ENCODE measurements at places on chromosomes 13 and 19.

DNA sequence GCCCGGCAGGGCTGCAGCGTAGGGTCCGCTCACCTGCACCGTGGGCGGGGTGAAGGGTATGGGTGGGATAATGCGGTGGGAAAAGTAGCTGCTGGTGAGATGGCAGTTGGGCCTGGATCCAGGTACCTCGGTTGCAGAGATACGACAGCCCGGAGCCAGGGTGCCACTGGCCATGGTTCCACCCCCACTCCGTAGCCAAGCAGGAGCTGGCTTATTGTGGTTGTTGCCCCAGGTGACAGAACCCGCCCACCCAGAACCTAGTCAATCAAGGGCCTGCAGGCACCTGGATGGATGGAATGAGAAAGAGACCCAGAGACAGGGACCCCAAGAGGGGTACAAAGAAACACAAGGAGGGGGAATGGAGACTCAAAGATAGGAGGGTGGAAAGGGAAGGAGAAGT lies 3.5 kb upstream of the LHB start:
- no peak for DNase-seq

DNA sequence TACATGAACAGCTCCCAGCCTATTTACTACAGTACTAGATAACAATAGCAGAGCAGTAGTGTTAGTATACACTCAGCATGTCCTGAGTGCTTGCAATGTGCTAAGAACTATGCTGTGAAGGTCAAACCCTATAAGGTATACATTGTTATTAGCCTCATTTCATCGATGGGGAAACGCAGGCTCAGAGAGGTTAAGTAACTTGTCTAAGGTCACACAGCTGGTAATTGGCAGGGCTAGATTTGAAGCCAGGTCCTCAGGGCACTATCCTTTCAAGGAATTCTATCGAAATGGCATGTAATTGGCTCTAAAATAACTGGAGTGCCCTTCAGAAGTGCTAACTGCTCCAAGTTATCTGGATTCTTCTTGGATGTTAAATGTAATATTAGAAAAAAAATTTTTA lies 295.6 kb downstream of the ZNF536 start:
- DNase-seq: no peak

DNA sequence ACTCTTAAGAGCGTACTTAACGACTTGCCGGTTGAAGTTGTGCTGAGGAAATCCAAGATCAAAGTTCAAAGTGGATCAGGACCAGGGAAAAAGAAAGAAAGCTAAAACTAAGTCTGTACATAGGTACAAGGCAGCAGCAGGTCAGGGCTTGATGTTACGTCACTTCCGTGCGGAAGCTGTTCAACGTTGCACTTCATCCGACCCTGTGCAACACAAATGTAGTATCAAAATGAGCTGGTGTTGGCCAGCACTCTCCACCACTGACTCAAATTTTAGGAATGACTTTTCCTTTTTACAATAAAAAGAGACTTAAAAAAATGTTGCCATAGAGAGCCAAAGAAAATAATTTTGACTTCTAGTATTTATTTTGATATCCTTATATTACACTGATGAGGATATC lies 1315.4 kb downstream of the EFNB2 start:
- DNase-seq: no peak

DNA sequence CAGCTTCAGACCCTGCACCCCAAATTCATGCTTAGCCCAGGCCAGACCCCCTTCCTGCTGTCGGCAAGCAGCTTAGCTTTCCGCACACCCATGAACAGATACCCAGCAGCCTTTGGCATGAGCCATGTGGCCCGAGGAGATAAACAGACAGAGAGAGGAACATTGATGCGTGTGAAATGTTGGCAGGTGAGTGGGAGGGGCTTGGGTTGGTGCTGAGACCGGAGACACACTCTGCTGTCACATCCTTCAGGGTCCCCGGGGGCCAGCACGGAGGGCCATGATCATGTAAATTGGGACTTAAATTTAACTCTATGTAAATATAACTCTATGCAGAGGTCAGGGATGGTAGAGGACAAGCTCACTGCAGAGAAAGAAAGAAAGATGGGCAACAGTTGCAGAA lies 1.5 kb downstream of the CD22 start:
- DNase-seq: no peak

DNA sequence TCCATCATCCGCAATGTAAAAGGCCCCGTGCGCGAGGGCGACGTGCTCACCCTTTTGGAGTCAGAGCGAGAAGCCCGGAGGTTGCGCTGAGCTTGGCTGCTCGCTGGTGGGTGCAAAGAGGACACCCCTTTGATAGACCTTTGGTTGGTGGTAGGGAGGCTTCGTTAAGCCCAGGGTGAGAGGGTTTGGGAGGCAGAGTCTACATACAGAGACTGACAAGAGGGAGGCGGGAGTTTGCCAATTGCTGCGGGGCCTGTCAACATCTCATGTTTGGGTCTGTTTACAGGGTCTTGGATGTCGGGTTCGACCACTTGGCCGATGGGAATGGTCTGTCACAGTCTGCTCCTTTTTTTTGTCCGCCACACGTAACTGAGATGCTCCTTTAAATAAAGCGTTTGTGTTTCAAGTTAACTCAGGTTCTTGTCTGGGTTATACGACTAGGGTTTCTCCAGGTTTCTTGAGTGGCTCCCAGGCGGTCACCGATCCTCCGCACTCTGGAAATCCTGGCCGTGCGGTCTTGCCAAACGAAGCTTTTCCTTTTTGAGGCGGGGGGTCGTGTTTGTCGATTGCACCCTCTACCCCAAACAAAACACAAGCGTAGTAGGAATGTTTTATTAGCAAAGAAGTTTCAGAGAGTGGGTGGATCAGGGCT lies 816 bp downstream of the RPS28 start:
- DNase-seq: no peak

DNA sequence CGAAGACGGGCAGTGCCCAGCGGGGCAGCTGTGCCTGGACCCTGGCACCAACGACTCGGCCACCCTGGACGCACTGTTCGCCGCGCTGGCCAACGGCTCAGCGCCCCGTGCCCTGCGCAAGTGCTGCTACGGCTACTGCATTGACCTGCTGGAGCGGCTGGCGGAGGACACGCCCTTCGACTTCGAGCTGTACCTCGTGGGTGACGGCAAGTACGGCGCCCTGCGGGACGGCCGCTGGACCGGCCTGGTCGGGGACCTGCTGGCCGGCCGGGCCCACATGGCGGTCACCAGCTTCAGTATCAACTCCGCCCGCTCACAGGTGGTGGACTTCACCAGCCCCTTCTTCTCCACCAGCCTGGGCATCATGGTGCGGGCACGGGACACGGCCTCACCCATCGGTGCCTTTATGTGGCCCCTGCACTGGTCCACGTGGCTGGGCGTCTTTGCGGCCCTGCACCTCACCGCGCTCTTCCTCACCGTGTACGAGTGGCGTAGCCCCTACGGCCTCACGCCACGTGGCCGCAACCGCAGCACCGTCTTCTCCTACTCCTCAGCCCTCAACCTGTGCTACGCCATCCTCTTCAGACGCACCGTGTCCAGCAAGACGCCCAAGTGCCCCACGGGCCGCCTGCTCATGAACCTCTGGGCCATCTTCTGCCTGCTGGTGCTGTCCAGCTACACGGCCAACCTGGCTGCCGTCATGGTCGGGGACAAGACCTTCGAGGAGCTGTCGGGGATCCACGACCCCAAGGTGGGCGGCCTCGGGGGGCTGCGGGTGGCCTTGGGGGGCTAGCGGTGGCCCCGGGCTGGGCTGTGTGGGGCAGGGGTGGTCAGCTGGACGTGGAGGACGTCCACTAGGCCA lies 4.8 kb downstream of the GRIN3B start:
- no peak for DNase-seq

- DNase-seq: no peak
Observed at GRCh38 chr13:54445453-54445852, 1416.8 kb downstream of the OLFM4 start.

GRCh38 chr13:95676105-95676761 lies 706 bp upstream of the DNAJC3 start:
- no peak for DNase-seq

- DNase-seq: no peak
Observed at GRCh38 chr19:10352764-10353671, 13.6 kb upstream of the ICAM3 start.

DNA sequence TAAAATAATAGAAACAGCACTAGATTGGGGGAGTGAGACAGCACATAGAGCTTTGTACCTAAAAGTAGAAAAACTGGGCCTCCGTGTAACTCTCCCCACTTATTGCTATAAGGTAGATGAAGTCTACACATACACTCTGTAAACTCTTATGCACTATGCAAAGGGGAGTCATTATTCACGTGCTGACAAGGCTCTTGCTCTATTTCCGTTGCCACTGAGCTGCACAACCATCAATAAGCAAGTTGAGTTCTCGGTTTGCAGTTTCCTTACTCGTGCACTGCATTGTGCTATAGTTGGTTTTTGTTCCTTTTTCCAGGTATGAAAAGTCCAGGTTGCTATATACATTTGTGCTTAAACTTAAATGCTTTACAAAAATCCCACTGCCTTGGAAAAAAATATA lies 294.0 kb upstream of the DACH1 start:
- DNase-seq: no peak

DNA sequence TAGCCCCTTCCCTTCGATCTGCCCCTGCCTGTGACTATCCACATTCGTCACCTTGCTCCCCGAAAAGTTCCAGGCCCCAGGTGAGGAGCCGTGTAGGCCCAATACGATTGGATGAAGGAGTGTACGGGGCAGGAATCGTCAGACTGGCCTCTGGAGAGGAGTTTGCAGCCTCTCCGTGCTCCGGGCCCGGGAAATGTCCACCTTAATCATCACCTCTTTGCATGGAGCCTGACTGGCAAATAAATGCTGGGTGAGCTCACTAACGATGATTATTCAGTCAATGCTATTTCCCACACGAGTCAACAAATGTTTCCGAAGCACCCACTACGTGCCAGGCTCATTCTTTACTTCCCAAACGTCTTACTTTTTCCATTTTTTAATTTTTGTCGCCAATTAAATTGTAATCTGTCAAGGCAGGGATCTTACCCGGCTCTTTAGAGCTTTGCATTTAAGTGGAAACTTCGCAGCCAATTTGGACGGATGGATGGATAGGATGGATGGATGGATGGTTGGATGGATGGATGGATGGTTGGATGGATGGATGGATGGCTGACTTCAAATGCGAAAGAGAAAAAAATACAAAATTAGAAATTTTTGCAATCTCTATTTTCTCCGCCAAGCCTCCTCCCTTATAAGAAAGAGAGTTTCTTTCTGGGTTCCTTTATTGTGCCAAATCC lies 45.8 kb downstream of the TGDS start:
- DNase-seq: no peak

GRCh38 chr19:11693505-11694499 lies 44.9 kb downstream of the ZNF823 start:
- DNase-seq: peak; percentile 76

- no peak for DNase-seq
Observed at GRCh38 chr13:108289819-108290218, 20.3 kb downstream of the TNFSF13B start.

GRCh38 chr13:41641961-41642360 lies 184.6 kb downstream of the RGCC start:
- no peak for DNase-seq

DNA sequence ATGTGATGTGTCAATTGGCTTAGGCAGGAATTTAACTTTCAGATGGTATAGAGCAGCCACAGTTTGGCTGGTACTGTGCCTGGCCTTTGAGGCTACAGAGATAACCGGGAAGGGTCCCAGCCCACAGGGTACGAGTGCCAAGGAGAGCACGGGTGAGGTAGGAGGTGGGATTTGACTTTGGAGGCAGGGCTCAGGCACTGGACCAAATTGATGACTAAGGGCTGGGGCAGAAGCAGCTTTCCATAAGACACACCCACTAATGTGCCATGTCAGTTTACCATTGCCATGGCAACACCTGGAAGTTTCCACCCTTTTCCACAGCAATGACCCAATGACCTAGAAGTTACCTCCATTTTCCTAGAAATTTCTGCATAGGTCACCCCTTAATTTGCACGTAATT lies 466.2 kb downstream of the TSHZ3 start:
- no peak for DNase-seq

- no peak for DNase-seq
Observed at GRCh38 chr19:21698215-21698614, 69.2 kb downstream of the ZNF100 start.

DNA sequence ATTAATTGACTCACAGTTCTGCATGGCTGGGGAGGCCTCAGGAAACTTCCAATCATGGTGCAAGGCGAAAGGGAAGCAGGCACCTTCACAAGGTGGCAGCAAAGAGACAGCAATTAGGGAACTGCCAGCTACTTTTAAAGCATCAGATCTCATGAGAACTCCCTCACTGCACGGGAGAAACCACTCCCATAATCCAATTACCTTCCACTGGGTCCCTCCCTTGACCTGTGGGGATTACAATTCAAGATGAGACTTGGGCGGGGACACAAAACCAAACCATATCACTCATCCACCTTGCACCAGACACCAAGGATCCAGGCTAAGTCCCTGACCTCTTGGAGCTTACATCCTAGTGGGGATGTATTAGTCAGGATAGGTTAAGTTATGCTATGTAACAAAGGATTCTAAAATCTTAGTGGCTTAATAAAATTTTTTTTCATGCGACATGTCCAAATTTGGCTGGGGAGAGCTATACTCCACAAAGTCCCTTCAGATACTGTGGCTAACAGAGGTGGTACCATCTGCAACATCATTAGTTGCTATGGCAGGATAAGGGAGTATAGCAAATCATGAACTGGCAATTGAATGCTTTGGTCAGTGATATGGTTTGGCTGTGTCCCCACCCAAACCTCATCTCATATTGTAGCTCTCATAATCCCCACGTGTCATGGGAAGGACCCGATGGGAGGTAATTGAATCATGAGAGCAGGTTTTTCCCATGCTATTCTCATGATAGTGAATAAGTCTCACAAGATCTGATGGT lies 8.3 kb upstream of the FAM187B start:
- no peak for DNase-seq

- no peak for DNase-seq
Observed at GRCh38 chr19:43524922-43525835, 1.8 kb downstream of the ETHE1 start.

Data from fibroblast of skin of left quadriceps (primary cell).